ENCODE measurements at places on chromosomes 16 and 17.

GRCh38 chr16:85182774-85183173 is 70.5 kb upstream of the CIBAR2 start:
- H3K4me3 ChIP-seq = no peak overlapping the region
- no peaks in the 10 kb centered on the region for H3K4me1 ChIP-seq
- H3K27me3 ChIP-seq = peaks cover 92% of the 10 kb centered on the region
- H3K36me3 ChIP-seq = no peaks in the 10 kb centered on the region

GRCh38 chr17:37430051-37430627 is 23.5 kb downstream of the TADA2A start:
- H3K36me3 ChIP-seq = peaks cover 81% of the 10 kb centered on the region
- no peak overlapping the region for H3K4me3 ChIP-seq
- H3K4me1 ChIP-seq = no peaks in the 10 kb centered on the region

- DNase-seq = peak; percentile 28
- no peak within 1 kb of the TSS for H3K27ac ChIP-seq
- H3K4me1 ChIP-seq = no peaks in the 10 kb centered on the region
- peak within 1 kb of the TSS; percentile 14 for H3K4me3 ChIP-seq
- H3K27me3 ChIP-seq = peaks cover 93% of the 10 kb centered on the region
These were observed at the start of gene OTOP3 for GRCh38 chr17:74935585-74936469. TSS of gene OTOP3 (plus strand) at chr17:74935898. CDS start at chr17:74935922, 24 bp downstream.

DNA sequence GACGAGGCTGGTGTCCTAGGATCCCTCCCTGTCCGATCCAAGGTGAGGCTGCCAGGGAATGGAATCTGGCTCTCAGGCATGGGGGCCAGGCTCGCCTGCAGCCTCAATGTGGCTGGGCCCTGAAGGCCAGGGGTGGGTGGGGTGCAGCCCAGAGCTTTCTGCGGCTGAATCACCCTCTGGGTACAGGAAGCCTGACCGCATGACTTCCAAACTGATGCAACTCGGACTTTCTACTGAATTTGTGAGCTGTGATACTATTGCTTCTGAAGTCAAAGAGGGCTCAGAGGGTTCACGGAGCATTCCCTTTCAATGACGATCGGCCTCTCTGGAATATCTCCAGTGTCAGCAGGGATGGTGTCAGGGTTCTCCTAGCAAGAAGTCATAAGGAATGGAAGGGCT is 123.7 kb downstream of the METRNL start:
- no peak overlapping the region for H3K27ac ChIP-seq
- no peaks in the 10 kb centered on the region for H3K4me1 ChIP-seq
- DNase-seq = no peak
- H3K4me3 ChIP-seq = no peak overlapping the region
- no peaks in the 10 kb centered on the region for H3K36me3 ChIP-seq

GRCh38 chr16:1681032-1681431 is 3.0 kb downstream of the JPT2 start:
- peaks cover 24% of the 10 kb centered on the region for H3K4me1 ChIP-seq
- no peaks in the 10 kb centered on the region for H3K27me3 ChIP-seq
- peaks cover 92% of the 10 kb centered on the region for H3K36me3 ChIP-seq
- H3K4me3 ChIP-seq = no peak overlapping the region
- DNase-seq = no peak

DNA sequence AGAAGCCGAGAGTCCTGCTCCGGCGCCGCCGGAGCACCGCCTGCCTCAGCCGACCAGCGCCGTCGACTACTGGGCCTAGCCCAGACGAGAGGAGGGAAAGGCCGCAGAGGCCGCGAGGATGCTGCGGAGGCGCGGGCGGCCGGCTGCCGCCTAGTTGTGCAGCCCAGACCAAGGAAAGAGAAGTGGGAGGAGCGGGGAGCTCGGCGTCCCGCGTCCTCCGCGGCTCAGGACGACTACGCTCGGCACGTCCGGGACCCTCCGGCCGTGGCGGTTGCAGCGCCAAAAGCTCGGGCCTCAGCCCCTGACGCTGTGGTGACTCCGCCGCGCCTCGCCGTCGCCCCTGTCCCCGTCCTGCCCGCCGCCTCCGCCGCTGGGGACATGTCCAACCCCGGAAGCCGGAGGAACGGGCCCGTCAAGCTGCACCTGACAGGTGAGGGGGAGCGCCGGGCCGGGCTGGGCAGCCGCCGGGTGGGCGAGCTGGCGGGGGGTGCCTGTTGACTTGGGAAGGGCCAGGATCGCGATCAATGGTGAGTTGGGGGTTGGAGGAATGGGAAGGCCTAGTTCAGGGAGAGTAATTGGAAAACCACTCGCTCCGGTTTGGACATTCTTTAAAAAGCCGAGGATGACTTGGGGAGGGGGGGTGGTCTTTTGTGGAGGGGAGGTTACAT is 37.7 kb downstream of the RNF135 start:
- peak; percentile 68 for DNase-seq
- peaks cover 16% of the 10 kb centered on the region for H3K36me3 ChIP-seq
- H3K4me1 ChIP-seq = peaks cover 18% of the 10 kb centered on the region
- H3K27me3 ChIP-seq = no peaks in the 10 kb centered on the region
- H3K4me3 ChIP-seq = peak overlapping the region; percentile 94

DNA sequence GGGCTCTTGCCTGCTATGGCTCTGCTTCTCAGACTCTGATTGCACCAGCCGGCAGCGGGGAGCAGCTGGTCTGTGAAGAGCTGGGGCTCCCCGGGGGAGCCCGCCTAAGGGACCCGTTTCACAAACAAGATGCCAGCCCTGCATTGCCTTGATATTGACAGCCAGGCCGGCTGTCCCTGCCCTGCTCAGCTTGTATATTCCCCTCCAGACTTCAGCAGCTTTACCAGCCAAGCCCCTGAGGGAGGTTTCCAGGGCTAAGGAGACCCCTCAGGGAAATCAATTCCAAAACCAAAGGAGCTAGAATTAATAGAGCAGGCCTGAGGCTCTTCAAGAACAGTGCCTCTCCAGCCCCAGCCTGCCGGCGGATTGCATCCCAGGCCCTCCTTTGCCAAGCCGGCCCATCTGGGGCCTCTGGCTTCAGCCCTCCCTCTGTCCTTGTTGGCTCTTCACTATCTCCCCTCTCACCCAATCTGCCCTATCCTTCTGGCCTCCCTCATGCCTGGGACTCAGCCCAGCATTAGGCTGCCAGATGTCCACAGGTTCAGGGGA is 5.7 kb downstream of the CALB2 start:
- no peak for DNase-seq
- peaks cover 24% of the 10 kb centered on the region for H3K4me1 ChIP-seq
- no peak overlapping the region for H3K4me3 ChIP-seq
- H3K36me3 ChIP-seq = peaks cover 16% of the 10 kb centered on the region

DNA sequence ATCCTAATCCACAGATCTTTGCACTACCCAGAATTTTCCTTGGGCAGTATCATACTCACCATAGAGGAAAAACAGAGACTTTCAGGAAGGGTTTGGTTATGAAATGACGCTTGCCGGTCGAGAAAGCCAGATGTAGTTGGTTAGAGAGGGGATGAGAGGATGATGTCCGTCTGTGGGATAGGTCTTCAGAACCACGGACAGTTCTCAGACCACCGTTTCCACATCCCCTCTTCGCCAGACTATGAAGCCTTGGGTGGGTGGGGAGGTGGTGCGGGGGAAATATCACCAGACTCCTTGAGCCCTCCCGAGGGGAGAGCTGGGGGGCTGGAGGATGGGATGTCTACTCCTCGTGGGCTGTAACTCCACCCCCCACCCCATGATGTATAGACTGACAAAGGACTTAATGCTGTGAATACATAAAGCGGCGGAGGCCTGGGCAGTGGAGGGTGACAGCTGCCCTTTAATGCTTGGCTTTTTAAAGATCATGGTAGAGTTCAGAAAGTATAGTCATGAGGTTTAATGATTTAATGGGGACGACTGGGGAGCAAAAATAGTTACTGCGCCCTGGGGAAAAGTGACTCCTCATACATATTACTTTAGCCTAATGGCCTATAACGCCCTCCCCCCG is 96.6 kb downstream of the MRM1 start:
- no peak overlapping the region for H3K4me3 ChIP-seq
- DNase-seq = no peak

DNA sequence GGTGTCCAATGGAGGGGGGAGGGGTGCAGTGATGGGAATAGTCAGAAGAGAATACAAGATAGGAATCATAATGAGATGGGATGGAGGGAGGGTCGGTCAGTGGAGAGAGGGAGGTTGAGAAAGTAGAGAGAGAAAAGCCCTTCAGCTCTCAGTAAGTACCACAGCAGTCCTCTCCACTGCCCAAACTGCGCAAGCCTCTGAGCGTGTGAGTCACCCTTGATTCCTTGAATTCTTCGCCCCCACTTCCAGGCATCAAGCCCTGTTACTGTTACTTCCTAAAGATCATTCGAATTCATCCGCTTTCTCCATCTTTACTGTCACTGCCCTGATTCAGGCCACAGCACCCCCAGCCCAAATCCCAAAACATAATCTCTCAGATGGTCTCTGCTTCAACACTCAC is 2.5 kb downstream of the GUCY2D start:
- H3K27me3 ChIP-seq = peaks cover 75% of the 10 kb centered on the region
- H3K4me1 ChIP-seq = no peaks in the 10 kb centered on the region
- no peaks in the 10 kb centered on the region for H3K36me3 ChIP-seq
- no peak overlapping the region for H3K27ac ChIP-seq
- no peak overlapping the region for H3K4me3 ChIP-seq

DNA sequence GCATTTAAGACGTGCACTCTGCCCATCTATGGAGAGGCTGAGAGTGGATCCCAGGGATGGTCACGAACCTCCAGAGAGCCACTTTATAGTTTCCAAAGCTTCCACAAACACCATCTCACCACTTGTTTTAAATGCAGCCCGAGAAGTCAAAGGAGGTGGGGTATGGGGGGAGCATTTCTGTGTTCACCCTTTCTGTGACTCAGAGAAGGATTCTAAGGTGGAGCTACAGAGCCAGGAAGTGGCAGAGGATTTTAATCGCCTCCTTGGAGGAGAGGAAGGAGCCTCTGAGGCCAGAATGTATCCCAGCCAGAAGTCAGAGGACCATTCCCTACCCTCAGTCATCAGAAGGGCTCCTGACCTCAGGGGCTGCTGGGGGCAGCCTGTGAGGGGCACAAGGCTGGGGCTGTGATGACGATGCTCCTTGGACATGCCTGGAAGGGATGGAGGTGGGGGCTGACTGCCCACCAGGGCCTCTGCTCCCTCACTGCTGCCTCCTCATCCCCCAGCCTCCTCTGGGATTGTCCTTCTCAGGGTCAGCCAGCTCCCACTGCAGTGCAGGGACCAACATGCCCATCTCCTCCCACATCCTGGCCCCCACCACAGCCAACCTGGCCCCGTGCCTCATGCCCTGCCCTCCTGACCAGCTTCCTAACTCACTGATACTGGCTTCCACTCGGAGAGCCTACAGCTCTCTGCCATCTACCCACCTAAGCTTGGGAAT is 2.8 kb downstream of the XYLT2 start:
- no peak overlapping the region for H3K27ac ChIP-seq
- no peak for DNase-seq
- H3K27me3 ChIP-seq = no peaks in the 10 kb centered on the region

- DNase-seq = no peak
- no peak overlapping the region for H3K27ac ChIP-seq
- no peak overlapping the region for H3K4me3 ChIP-seq
- no peaks in the 10 kb centered on the region for H3K27me3 ChIP-seq
- H3K36me3 ChIP-seq = peaks cover 22% of the 10 kb centered on the region
These were observed 15.9 kb downstream of the CASKIN2 start for GRCh38 chr17:75499313-75500022.

DNA sequence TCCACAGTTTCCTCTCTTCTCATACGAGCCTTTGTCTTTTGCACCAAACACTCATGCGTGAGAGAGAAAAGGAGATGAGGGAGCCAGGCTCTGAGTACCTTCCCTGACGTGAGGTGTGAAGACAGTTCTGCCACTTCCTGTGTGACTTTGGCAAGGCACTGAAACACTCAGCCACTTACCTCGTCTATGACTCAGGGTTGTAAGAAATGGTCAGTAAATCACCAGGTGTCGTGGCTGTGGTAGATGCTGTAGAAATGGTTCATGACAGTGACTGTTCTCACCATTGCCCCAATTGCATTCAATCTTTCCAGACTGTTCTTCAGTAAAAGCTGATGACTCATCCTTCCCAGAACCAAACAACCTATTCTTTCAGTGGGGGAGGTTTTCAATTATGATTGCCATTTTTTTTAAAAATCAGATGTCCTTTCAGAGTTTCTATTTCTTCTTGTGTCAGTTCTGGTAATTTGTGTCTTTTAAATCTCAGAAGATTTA is 49.2 kb upstream of the CBFA2T3 start:
- H3K27me3 ChIP-seq = peaks cover 77% of the 10 kb centered on the region
- H3K27ac ChIP-seq = no peak overlapping the region
- H3K4me3 ChIP-seq = no peak overlapping the region
- DNase-seq = no peak
- no peaks in the 10 kb centered on the region for H3K4me1 ChIP-seq

GRCh38 chr16:24728891-24729242 is 584 bp upstream of the TNRC6A start:
- no peak for DNase-seq
- H3K4me1 ChIP-seq = peaks cover 28% of the 10 kb centered on the region
- H3K27me3 ChIP-seq = no peaks in the 10 kb centered on the region
- peak overlapping the region; percentile 78 for H3K4me3 ChIP-seq
- H3K27ac ChIP-seq = peak overlapping the region; percentile 53

- H3K36me3 ChIP-seq = no peaks in the 10 kb centered on the region
- no peaks in the 10 kb centered on the region for H3K27me3 ChIP-seq
- no peaks in the 10 kb centered on the region for H3K4me1 ChIP-seq
- no peak overlapping the region for H3K27ac ChIP-seq
- DNase-seq = no peak
These were observed 200.7 kb downstream of the CCDC182 start for GRCh38 chr17:57544401-57544800.

GRCh38 chr16:8679151-8679550 is 4.7 kb downstream of the ABAT start:
- H3K4me1 ChIP-seq = peaks cover 51% of the 10 kb centered on the region
- H3K36me3 ChIP-seq = peaks cover 21% of the 10 kb centered on the region
- peak; percentile 38 for DNase-seq
- peak overlapping the region; percentile 29 for H3K4me3 ChIP-seq
- no peaks in the 10 kb centered on the region for H3K27me3 ChIP-seq

DNA sequence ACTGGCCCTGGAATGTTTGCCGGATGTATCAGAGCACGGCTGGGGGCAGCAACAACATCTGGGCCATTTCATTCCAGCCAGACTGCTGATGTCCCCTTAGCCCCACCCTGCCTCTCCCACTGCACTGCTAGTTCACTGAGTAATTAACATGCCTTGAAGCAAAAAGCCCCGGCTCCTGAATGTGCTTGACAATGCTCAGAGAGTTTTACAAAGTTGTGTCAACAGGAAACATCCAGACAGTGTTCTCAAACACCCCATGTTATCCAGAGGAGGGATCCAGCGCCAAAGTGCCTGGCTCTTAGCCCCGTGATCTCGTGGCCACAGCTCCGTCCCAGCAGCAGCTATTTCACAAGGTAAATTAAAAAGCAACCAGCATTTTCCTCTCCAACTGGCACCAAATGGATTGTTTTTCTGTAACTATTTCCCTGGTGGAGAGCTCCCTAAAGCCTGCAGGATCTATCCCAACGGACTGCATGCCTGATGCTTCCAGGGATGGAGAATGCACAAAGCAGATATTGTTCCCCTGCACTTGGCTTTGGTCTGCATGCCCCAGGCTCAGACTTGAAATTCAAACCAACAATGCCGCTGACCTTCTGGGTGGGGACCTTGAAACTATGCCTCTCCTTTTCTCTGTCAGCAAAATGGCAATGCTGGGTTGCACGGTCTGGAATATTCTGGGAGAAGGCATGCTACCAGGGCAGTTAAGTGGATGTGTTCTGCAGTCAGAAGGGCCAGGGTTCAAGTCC is 115.6 kb upstream of the CDH5 start:
- peaks cover 75% of the 10 kb centered on the region for H3K27me3 ChIP-seq
- H3K27ac ChIP-seq = no peak overlapping the region
- no peaks in the 10 kb centered on the region for H3K36me3 ChIP-seq
- H3K4me3 ChIP-seq = no peak overlapping the region

- peaks cover 8% of the 10 kb centered on the region for H3K4me1 ChIP-seq
These were observed 2.2 kb downstream of the KRT12 start for GRCh38 chr17:40864661-40865390.

GRCh38 chr16:86640265-86640843 is 62.0 kb downstream of the FOXL1 start:
- H3K36me3 ChIP-seq = no peaks in the 10 kb centered on the region
- peaks cover 12% of the 10 kb centered on the region for H3K27me3 ChIP-seq
